ENCODE measurements at places on chromosomes 16 and 17.

DNA sequence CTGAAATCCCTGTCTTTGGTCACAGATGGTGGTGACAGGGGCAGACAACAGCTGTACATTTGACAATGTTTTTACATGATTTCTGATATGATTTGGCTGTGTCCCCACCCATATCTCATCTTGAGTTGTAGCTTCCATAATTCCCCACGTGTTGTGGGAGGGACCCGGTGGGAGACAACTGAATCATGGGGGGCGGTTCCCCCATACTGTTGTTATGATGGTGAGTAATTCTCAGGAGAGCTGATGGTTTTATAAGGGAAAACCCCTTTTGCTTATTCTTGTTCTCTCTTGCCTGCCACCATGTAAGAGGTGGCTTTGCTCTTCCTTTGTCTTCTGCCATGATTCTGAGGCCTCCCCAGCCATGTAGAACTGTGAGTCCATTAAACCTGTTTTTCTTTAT is 353.9 kb downstream of the CPPED1 start:
- DNase-seq: no peak

DNA sequence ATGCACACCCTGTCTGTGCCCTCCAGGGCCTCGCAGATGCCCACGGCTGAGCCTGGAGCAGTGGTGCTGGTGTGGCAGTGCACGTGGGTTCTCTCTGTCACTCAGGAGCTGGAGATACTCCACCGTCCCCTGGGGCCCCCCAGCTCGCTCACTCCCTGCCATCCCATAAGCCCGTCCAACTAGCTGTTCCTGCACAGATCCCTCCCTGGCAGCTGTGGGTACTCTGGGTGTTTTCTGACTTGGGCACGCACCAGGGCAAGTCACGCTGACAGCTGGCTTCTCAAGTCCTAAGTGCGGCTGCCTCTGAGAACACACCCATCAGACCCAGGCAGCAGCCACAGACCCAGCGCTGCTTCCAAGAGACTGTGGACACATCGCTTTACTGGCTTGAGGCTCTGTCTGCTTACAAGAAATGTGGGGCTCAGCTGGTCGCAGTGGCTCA is 25.4 kb upstream of the ITGB4 start:
- DNase-seq: no peak

GRCh38 chr16:25692351-25692741 is 587 bp downstream of the HS3ST4 start:
- no peak for DNase-seq

DNA sequence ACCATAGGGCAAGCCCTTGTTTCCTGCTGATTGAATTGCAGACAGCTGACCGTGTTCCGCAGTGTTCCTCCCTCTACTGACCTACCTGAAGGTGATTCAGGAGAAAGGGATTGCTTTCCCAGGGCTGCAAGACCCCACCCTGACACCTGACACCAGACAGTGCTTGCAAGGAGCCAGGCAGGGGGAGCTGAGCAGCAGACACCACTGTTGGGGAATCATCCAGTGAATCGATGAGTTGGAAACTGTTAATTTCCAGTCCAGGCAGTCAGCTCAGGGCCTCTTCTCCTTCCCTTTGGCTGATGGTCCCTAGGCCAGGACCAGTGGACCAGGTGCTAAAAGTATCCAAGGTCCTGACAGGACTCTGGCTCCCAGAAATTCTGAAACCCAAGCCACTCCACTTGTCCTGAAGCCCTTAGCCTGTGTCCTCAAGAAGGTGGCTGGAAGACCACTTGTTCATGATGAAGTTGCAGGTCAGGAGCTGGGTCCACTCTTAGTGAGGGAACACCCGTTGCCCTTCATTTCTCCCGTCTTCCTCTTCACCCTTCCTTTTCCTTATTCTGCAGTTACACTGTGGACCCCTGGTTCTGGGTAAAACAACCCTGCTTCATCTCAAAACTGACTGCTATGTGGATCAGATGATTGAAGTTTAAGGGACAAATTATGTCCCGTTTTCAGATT is 9.5 kb upstream of the UNK start:
- DNase-seq: no peak

- DNase-seq: no peak
These were observed 103.1 kb downstream of the SDK2 start for GRCh38 chr17:73541111-73541510.

DNA sequence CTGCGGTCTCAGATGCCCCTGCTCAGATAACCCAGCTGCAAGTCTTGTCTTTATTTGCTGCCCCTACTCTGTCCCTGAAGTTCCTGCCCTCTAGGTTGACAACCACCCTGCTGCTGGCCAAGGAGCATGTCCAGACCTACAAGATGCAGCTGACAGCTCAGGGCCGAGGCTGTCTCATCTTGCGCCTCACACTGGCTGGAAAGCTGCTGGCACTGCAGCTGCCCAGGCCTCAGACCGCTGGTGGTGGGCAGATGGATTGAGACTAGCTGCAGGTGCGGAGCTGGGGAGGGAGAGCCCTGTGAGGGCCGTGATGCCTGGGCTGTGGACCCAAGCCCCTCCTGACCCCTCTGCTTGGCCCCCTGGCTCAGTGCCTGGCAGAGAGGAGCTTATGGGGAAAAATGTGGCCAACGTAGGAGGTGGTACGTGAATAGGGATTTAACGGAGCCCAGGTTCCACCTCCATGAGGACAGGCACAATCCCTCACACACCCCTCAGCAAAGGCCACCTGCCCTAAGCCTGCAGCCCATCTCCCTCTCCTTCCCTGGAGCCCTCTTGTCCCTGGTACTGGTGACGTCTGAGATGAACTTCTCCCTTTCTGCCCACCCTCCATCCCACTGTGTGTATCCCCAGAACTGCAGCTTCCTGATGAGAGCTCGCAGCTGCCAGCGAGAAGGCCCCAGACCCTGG is 8.3 kb upstream of the GALK1 start:
- DNase-seq: no peak

GRCh38 chr16:83774066-83774465 is 33.7 kb upstream of the HSBP1 start:
- DNase-seq: no peak

DNA sequence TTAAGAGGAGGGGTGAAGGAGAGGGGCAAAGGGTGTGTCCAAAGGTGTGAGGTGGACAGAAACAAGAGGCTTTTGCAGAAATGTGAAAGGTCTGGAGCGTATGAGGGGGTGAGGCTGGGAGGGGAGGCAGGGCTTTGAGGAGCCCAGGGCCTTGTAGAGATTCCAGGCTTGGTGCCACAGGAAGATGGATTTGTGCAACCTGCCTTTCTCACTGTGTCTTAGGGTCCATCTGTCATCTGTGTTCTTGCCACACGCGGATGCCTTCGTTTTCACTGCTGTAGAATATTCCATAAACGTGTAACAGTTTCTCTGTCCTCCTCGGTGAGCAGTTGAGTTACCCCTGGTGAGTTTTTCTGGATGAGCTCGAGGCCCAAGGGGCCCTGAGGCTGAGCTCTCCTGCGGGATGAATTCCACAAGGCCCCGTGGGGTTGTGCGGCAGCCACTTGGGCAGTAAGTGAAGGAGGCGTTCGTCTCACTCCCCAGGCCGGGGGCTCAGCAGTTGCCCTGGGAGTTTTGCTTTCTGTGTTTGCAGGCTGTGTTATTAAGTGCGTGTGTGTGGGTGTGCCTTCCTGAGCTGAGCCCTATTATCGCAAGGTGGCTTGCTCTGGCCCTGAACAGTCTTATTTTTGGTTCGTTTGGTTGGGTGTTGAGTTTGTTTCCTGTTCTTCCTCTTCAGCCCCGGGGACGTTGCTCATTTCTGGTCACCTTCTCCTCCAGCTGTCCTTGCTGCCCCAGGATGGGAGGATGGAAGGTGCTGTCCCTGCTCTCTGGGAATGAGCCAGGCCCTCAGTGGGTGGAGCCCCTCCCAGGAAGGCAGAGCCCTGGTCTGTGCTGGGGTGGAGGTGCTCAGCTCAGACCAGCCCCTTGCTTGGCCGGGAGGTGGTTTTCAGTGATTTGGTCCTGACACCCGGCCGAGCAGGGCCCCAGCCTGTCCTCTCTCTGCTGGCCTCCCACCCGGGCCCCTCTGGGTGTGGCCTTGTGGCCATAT is 28.4 kb downstream of the BAIAP2 start:
- no peak for DNase-seq

DNA sequence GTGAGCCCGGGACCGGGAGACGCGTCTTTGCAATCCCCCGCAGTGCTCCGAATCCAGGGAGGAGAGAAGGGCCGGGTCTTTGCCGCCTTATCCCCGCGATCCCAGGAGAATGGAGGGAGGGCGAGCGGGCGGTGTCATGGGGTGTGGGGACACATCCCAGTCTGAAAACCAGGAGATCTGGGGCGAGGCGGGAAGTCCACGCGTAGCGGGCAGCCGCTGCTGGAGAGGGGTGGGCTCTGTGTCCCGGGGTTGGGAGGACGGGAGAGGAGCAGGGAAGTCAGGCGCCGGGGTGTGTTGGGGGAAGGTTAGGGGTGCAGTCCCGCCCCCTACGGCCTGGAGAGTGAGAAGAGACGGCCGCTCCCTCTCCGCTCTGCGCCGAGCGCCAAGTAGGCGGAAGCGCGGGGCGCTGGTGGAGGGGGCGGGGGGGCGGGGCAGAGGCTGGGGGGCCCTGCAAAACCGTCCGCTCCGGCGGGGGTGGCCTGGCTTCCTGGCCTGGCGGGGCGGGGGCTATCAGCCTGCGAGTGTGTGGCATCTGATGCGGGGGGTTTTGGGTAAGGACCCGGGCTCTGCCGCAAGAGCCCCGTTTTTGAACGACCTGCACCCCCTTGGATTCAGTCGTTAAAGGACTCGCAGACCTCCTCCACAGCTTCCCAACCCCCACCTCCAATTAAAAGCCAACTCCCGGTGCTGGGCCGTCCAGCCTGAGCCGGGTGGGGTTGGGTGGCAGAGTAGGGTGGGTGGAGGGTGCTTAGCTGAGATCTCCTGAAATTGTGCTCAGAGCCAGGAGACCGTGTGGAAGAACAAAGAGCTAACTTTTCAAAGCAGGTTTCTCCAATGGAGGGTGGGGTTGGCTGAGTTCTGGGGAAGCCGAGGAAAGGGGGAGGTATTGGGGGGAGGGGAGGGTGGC is 654 bp downstream of the LASP1 start:
- DNase-seq: no peak

GRCh38 chr17:50440172-50440837 is 14.3 kb downstream of the ACSF2 start:
- DNase-seq: no peak

GRCh38 chr16:25143928-25144327 is 32.4 kb downstream of the LCMT1 start:
- DNase-seq: no peak

DNA sequence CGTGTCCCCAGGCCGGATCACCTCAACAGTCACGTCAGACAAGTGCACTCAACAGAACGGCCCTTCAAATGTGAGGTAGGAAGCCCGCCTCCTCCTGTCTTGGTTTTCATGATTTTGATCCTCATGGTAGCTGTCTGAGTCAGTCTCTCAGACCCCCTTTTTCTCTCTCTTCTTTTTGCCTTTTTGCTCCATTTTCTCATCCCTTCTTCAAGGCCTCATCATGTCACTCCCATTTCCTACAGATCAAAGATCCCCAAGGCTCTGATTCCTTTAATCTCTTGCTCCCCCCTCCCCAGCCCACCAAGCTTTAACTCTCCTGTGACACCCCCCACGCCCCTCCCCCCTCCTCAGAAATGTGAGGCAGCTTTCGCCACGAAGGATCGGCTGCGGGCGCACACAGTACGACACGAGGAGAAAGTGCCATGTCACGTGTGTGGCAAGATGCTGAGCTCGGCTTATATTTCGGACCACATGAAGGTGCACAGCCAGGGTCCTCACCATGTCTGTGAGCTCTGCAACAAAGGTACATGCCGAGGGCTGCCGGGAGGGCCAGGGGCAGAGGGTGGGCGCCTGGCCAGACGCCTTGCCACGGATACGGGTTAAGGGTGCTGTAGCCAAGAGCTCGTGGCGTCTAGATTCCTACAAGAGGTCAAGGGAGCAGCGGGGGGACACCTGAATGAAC is 2.0 kb downstream of the MAZ start:
- no peak for DNase-seq

GRCh38 chr17:37231887-37232286 is 143.9 kb upstream of the C17orf78 start:
- no peak for DNase-seq

- DNase-seq: no peak
These were observed 205.2 kb upstream of the CHMP6 start for GRCh38 chr17:80786470-80786869.

- DNase-seq: no peak
These were observed 2.8 kb upstream of the NR1D1 start for GRCh38 chr17:40103071-40103661.

- DNase-seq: no peak
These were observed 56.4 kb downstream of the LITAF start for GRCh38 chr16:11530171-11530940.

DNA sequence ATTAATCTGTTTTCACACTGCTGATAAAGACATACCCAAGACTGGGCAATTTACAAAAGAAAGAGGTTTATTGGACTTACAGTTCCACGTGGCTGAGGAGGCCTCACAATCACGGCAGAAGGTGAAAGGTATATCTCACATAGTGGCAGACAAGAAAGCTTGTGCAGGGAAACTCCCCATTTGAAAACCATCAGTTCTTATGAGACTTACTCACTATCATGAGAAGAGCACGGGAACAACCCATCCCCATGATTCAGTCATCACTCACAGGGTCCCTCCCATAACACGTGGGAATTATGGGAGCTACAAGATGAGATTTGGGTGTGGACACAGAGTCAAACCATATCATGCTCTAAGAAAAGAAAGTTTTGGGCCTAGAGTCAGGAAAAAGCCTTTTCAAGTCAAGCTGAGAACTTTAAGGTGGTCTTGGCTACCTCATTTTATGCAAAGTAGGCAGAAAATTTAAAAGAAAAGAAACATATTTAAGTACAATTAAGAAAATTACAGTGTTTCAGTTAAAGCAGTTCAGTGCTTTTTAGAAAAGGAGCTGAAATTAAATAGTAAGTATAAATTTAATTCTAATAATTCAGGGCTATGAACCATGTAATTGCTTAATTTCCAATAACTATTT is 24.9 kb upstream of the CRYM start:
- DNase-seq: no peak

DNA sequence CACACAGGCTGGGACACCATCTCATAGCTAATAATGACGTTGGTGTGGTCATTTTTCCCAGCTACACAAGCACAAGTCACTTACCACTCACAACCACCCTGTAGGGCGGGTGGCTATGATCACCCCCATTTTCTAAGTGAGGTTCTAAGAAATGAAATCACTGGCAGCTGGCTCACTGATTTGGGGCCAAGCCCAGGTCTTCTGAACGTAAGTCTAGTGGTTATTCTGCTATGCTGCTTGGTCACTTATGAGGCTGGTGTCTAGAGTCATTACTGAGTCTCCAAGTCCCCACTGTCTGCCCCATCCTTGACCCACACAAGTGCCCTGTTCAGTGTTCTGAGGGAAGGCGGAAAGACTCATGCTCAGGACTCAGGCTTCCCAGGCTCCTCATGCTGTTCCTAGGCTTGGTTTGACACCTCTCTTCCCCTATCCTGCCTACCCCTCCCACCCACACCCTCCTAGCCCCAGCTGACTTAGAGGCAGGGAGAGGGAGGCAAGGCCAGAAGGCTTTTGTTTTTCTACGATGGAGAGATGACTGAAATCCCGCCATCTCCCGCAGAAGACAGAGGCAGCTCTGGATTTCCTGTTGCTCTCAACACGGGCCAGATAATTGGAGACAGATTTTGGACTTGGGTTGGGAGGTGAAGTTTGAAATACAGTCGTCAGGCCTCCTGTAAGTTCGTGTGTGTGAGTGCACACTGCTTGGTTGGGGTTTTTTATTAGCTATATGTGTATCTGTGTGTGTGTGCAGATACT is 32.2 kb downstream of the FZD2 start:
- DNase-seq: no peak

GRCh38 chr17:1153795-1154546 is 25.8 kb downstream of the ABR start:
- no peak for DNase-seq

All from esophagus muscularis mucosa (tissue), 4 donors.